ENCODE measurements at places on chromosomes 12 and 14. TPM values are rescaled to one million over a fixed set of nuclear protein-coding genes. Genes with fewer than 3 reads are reported as not detected.

The RNU6-8 gene
- not detected for total RNA-seq

The SPTB gene
- total RNA-seq = 0.35 TPM

- DNase-seq = no peak
Measured at GRCh38 chr12:3098436-3098835, 21.3 kb downstream of the TSPAN9 start.

- no peak for DNase-seq
Measured at GRCh38 chr12:58156697-58157096, 215.3 kb downstream of the ATP23 start.

GRCh38 chr14:99539491-99539890 lies 58.3 kb downstream of the CCNK start:
- no peak for DNase-seq

GRCh38 chr12:32907898-32908476 lies 11.4 kb upstream of the PKP2 start:
- DNase-seq = no peak

- no peak for DNase-seq
Measured at GRCh38 chr14:50800032-50800431, 30.9 kb downstream of the NIN start.

The ANKS1B gene
- 3.6 TPM for total RNA-seq

The TAS2R20 gene
- total RNA-seq = 0.45 TPM

The C14orf132 gene
- 4.7 TPM for total RNA-seq

The TSPAN31 gene
- 18.2 TPM for total RNA-seq

The KRT2 gene
- total RNA-seq = not detected

DNA sequence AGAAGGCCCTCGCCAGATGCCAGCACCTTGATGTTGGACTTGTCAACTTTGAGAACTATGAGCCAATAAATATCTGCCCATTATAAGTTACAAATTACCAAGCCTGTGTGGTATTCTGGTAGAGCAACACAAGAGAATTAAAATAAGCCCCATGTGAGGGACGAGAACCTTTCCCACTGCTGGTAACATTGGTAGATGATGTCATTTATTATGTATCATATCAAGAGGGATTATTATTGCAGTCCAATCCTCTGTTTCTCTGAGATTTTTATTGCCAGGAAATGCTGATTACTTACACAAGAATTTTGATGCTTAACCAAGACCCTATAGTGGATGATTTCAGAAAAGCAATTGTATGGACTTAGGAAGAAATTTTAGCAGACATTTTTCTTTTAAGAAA lies 40.3 kb upstream of the SLC24A4 start:
- no peak for DNase-seq

GRCh38 chr12:15584366-15585041 lies 204.7 kb downstream of the EPS8 start:
- DNase-seq = no peak

The FITM1 gene
- 34.9 TPM for total RNA-seq

The ADAM21 gene
- not detected for total RNA-seq

- peak; percentile 51 for DNase-seq
Measured at GRCh38 chr14:65824285-65824977, 411.9 kb downstream of the FUT8 start.

DNA sequence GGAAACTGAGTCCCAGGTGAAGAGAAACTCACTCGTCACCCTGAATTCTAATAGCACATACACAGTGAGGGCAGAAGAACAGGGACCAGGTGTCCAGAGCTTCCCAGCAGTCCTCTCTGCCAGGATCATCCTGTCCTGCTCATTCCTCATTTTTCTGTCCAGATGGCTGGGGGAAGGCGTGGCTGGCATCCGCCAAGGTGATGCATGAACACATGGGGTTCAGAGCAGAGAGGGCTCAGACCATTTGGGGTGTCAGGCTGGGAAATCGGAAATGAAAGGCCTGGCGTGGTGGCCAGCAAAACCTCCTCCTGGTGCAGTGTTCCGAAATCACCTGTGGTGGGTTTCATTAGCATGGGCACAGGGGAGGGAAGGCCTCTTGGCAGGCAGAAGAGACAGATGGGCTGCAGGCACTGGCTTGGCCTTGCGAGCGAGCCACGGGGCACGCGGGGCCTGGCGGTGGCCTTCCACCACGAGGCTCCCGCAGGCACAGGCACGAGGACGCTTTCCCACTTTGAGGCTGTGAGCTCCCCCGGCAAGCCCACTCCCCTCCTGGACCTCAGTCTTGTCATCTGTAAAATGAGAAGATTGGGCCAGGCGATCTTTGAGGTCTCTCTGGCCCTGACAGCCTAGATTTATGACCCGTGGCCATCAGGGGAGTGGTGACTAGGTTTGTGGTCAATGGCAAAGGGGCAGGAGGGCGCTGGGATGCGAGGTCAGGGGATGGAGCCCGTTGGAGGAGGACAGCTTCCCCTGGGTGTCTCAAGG lies 68.5 kb downstream of the TSPAN9 start:
- DNase-seq = no peak

- no peak for DNase-seq
Measured at GRCh38 chr14:89862856-89863255, 91.7 kb downstream of the EFCAB11 start.

- DNase-seq = no peak
Measured at GRCh38 chr14:61511558-61511948, 183.8 kb upstream of the HIF1A start.

- DNase-seq = no peak
Measured at GRCh38 chr12:107126796-107127481, 33.6 kb upstream of the CRY1 start.

The SLC25A47 gene
- total RNA-seq = 191 TPM

The LRTM2 gene
- total RNA-seq = not detected

GRCh38 chr12:106582641-106583230 lies at the start of gene RFX4:
Gene RFX4, plus strand, starts transcription at chr12:106583004. Its CDS starts 317 bp downstream, at chr12:106583321.
- DNase-seq = no peak

- no peak for DNase-seq
Measured at GRCh38 chr14:74417201-74417600, 8.8 kb downstream of the SYNDIG1L start.

DNA sequence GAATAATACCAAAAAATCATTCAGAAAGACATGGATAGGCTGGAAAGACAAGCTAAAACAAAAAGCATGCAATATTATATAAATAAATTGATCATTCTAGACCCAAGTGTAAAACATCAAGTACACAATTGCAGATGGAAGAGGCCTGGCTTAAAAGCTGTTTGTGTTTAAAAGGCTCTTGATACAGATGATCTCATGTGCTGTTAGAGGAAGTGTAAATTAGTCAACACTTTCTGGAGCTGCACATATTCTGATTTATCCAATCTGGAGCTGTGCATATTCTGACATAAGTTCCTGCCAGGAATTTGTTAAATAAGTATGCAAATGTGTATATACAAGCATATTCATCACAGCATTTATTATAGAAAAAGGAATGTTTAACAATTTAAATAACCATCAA lies 273.1 kb downstream of the RPS29 start:
- DNase-seq = no peak

DNA sequence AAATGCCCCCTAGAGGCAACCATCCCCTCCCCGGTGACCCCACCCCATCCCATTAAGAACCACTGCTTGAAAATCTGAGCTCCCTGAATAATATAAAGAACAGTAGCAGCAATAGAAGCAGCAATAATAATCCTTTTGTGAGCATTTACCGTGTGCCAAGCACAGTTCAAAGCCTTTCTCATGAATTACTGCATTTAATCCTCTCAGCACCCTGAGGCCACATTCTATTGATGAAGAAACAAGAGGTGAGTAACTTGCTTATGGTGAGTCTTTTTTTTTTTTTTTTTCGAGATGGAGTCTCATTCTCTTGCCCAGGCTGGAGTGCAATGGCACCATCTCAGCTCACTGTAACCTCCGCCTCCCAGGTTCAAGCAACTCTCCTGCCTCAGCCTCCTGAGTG lies 65.0 kb downstream of the KCNK10 start:
- no peak for DNase-seq

DNA sequence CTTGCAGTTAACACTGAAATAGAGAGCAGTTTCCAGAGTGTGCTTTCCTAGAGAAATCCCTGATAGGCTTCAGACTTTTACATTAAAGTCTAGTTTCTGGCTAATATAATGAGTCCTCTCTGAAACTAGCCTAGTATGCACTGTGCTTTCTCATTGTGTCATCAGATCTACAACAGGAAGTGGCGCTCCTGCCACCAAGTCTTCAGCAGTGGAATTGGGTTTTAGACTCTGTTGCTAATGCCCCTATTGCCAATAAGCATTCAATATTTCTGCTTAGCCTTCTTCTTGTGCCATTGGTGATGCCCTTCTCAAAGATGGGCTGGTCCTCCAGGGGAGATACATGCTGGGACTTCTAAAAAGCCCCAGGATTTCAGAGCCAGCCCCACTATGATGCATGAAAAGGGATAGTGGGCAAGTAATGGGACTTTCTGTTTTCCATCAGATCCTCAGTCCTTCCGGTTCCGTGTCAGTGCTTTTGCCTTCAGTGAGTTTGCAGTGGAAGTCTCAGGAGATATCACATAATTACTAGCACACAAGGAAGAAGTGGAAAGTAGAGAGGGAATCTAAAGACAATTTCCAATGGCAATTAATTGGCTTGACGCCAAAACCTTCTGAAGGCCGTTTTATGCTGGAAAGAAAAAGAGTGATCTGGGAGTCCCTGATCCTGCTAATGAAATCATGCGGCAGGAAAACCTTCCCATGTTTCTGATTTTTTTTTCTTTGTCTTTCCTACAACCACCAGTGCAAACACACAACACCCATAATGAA lies 50.0 kb downstream of the SSPN start:
- DNase-seq = no peak

The FAM161B gene
- 1.3 TPM for total RNA-seq

DNA sequence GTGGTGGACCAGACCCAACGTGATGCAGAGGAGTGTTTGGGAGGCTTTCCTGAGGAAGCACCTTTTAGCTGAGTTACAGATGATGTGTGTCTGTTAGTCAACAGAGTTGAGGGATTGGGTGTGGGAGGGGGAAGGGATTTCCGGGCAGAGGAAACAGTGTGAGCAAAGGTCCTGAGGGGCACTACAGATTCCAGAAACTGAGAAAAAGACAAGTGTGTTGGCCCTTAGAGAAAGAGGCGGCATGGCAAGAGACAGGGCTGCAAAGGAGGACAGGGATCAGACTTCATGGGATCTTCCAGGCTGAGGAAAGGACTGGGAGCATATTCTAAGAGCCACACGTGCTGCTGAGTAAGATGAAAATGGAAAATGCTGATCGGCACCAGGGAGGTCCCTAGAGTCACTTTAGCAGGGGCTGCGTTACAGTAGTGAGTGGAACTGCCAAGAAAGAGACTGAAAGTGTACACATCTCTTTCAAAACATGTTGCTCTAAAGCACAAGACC lies 9.4 kb upstream of the RPS6KL1 start:
- no peak for DNase-seq

DNA sequence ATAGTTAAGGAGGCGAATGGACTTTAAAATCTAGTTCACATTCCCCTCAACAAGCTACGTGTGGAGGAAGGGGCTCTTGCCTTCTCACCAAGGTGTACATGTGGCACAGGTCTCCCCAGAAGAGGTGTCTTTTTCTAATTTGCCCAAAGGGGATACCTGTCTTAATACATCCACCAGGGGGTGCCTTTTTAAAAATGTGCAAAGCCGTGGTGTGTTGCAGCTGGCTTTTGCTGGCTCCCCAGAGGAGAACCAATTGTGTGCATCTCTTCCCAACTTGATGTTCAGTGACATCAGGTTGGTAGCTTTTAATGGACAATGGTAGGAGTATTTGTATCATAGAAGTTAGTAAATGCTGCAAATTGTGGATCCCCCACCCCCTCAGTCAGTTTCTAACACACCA lies 33.8 kb downstream of the CREBL2 start:
- DNase-seq = no peak

DNA sequence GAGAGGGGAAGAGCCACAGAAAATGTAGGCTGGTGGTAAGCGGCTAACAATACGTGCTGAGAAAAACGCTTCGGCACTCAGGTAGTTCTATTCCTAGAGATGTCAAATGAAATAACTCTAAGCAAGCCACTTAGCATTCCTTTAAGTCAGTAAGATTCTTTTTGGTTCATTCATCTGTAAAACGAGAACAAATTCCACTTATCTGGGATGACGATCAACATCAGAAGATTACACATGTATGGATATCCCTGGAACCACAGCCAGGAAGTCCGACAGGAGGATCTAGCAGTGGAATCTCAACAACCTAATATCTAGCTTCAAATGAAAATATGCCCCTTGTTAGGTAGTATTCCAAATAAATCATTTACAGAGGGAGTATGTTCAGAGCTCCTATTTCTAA lies 74.6 kb upstream of the CDKN3 start:
- no peak for DNase-seq

DNA sequence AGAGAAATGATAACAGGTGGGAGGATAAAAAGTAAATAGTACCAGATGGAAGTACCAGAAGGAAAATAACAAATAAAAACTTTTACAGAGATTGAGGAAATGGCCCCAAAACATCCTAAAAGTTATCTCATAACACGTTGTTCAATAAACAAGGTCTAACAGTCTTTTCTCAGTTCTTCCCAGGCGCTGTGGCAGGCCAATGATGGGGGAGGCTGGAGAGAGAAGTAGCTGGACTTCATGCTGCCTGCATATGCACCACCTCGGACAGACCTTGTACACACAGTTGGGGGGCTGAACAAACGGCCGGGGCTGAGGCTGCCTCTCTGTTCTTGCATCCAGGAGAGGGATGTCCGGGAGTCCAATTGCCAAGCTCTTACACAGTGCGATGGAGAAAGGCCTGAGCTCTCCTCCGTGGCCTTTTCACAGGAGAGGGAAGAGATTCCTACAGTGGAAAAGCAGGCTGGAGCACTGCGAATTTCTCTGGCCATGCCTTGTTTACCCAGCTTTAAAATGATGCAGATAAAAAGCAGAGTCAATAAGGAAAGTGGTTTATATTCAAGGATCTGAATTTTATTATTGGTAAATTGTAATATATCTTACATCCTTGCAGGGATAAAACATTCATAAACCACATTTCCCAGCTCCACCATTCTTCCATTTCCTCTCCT lies 109.8 kb downstream of the PHLDA1 start:
- DNase-seq = no peak

The PELI2 gene
- total RNA-seq = 1.1 TPM

The FAM90A1 gene
- total RNA-seq = not detected

GRCh38 chr14:104356020-104356737 lies 217.8 kb downstream of the KIF26A start:
- DNase-seq = no peak

- DNase-seq = no peak
Measured at GRCh38 chr12:120132054-120132836, 15.7 kb upstream of the RAB35 start.

GRCh38 chr12:108798551-108799221 lies 58.7 kb downstream of the SSH1 start:
- DNase-seq = no peak

The REC8 gene
- total RNA-seq = 2.6 TPM

- no peak for DNase-seq
Measured at GRCh38 chr12:121934309-121934664, 15.9 kb downstream of the CFAP251 start.
